ENCODE measurements at places on chromosomes 13 and 19.

GRCh38 chr13:93201992-93202558 is 24.5 kb upstream of the GPC6 start:
- DNase-seq = no peak

- no peak for DNase-seq
Measured at GRCh38 chr19:13366529-13367143, 139.6 kb downstream of the CACNA1A start.

GRCh38 chr13:45162194-45162593 is 38.7 kb downstream of the KCTD4 start:
- DNase-seq = no peak

GRCh38 chr13:79423801-79424642 is 18.0 kb upstream of the RBM26 start:
- no peak for DNase-seq

GRCh38 chr13:113092776-113093579 is 12.6 kb upstream of the F7 start:
- DNase-seq = no peak

- no peak for DNase-seq
Measured at GRCh38 chr13:110453797-110454196, 107.7 kb downstream of the RAB20 start.

GRCh38 chr13:112246731-112247470 is 129.3 kb upstream of the SPACA7 start:
- DNase-seq = no peak

DNA sequence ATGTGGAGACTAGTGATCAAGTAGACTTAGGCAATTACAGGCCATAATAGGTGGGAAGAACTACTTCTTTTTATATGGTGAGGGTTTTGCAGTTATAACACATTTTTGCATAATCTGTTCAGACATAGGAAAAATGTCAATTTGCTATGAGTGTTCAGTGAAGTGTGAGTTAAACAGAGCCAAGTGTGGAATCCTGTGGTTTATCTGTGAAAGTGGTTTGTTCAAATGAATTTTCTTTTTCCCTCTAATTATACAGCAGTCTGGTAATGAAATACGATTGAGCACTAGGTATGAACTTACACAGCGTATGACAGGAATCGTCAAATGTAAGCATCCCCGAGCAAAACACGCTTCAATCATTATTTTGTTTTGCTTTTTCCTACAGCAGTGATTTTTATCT is 178.3 kb downstream of the STK24 start:
- DNase-seq = no peak

- no peak for DNase-seq
Measured at GRCh38 chr13:25860862-25861261, 191.0 kb downstream of the SHISA2 start.

- no peak for DNase-seq
Measured at GRCh38 chr13:91207261-91207660, 140.2 kb upstream of the MIR17HG start.

DNA sequence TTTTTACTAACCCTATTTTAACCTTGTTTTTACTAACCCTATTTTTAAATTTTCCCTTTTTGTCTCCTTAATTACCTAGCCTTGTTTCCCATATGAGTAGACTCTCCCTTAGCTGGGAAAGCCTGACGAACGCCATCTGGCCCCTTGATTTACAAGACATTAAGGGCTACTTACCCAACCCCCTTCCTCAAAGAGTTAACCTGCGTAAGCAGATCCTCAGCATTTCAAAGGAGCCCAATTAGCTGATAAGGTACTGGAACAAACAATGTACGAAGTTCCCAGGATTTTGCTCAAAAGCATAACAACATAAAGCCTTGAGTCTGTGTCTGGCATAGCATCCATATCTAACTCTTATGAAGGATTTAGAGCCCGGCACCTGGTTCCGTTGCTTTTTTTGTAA is 4.7 kb upstream of the MVB12A start:
- DNase-seq = no peak

- DNase-seq = no peak
Measured at GRCh38 chr13:107025991-107026390, 458.1 kb upstream of the ARGLU1 start.

DNA sequence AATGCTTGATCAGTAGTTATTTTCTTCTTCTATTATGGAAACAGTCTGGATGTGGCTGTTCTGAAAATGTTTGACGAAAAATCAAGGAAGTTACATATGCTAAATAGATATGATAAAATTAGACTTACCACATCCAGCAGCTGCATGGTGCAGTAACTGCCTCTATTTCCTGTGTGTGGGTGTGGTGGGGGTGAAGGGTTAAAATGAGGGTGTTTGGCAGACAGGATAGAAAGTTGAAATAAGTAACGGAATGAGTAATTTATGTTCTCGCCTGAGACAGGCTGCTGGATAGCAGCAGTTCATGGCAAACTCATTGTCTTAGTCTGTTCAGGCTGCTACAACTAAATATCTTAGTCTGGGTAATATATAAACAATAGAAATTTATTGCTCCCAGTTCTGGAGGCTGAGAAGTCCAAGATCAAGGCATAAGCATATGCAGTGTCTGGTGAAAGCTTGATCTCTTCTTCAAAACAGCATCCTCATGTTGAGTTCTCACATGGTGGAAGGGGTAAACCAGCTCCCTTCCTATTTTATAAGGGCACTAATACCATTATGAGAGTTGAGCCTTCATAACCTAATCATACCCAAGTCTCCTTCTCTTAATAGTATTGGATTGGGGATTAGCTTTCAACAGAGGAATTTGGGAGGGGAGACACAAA is 1248.9 kb downstream of the SLITRK5 start:
- no peak for DNase-seq

DNA sequence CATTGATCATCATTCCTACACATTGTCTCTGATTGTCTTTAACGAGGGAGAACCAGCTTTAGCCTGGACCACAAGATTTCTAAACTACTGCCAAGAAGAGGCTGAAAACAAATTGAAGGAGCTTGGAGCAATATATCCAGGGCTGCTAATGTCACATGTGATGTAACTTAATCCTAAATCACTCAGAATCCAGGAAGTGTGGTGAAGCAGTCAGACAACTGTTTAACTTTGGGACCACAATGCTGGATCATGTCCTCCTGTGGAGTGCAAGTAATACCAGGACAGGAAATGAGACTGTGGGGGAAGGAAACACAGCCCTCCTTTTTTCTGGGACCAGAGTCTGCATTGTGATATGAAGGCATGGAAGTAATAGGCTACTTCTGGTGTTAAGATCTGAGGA is 430.2 kb downstream of the KCTD12 start:
- DNase-seq = no peak

DNA sequence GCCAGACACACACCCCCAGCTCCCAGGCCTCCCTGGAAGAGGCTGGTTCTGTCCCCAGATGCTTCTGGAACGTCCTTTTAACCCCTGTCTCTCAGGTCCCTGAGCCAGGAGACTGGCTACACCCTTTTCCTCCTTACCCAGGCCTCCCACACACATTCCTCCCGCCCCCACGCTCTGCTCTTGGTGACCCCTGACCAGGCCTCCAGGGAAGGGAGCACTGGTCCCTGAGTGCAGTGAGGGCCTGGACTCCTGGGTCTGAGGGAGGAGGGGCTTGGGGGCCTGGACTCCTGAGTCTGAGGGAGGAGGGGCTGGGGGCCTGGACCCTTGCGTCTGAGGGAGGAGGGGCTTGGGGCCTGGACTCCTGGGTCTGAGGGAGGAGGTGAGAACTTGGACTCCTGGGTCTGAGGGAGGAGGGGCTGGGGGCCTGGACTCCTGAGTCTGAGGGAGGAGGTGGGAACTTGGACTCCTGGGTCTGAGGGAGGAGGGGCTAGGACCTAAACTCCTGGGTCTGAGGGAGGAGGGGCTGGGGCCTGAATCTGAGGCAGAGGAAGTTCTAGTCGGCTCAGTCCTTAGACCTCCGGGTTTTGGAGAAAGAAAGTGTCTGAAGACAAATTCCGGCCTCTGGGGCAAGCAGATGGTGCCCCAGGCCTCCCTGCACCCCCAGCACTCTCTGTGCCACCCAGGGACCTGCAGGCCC is 527 bp downstream of the KLK6 start:
- no peak for DNase-seq

DNA sequence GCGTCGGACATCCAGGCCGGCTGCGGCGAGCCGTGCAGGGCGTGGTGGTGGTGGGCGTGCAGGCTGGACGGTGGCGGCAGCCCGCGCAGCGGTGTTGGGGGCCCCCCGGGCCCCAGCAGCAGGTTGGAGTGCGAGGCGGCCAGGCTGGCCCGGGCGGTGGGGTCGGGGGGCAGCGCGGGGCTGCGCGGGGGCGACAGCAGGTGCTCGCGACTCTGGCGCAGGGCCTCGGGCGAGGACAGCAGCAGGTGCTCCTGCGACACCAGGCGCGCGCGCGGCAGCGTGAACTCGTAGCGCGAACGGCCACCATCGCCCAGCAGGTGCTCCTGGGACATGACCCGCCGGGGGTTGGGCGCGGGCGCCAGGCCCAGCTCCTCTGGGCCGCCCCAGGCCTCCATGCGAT is 9.8 kb downstream of the SHISA7 start:
- DNase-seq = no peak

GRCh38 chr13:112229445-112229844 is 146.7 kb upstream of the SPACA7 start:
- DNase-seq = no peak

GRCh38 chr19:1445932-1446712 is 3.8 kb upstream of the APC2 start:
- no peak for DNase-seq

All from central memory CD8-positive, alpha-beta T cell (primary cell).